ENCODE measurements at places on chromosomes 3 and 15. TPM values are rescaled to one million over a fixed set of nuclear protein-coding genes. Genes with fewer than 3 reads are reported as not detected.
A peak's percentile ranks its signal among the peaks of the same experiment; 100 is the strongest.

Gene LRIG1
- 3.9 TPM for total RNA-seq

Gene BLM
- 3.8 TPM for total RNA-seq

Gene DPPA4
- not detected for total RNA-seq

Gene AMIGO3
- 0.27 TPM for total RNA-seq

Gene EXD1
- not detected for total RNA-seq

Gene XCR1
- total RNA-seq, result not detected

DNA sequence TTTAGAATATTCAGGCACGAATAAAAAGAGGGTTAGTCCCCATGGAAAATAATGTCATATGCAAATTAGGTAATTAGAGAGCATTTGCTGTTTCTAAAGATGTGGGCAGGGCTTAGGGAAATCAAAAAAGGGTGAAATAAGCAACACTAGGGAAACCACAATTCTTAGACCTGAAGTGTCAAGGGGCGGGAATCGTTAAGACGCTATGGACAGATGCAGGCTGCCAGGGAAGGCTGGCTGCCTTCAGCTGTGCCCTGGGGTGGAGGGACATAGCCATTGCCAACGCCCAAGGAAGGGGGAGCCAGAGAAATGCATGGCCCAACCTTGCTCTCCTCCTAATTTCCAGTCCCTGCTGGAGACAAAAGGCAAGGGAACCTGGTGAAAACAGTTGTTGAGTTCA lies 141.7 kb upstream of the PROK2 start:
- no peak for DNase-seq

DNA sequence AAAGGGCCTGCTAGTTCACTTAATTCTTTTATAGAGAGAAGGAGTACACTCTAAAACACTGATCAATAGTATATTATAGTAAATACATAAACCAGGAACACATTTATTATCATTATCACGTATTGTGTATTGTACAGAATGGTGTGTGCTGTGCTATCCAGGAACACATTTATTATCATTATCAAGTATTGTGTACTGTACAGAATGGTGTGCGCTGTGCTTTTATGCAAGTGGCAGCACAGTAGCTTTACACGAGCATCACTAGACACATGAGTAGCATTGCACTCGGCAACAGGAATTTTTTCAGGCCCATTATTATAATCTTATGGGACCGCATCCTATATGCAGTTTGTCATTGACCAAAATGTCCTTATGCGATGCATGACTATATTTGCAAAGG lies 20.9 kb upstream of the MUC20 start:
- no peak for DNase-seq

- no peak for DNase-seq
Measured at GRCh38 chr15:89175617-89176191, 45.7 kb downstream of the RLBP1 start.

GRCh38 chr3:107488942-107489341 lies 33.8 kb upstream of the BBX start:
- no peak for DNase-seq

GRCh38 chr3:30231277-30232141 lies 374.9 kb upstream of the TGFBR2 start:
- peak; percentile 73 for DNase-seq

DNA sequence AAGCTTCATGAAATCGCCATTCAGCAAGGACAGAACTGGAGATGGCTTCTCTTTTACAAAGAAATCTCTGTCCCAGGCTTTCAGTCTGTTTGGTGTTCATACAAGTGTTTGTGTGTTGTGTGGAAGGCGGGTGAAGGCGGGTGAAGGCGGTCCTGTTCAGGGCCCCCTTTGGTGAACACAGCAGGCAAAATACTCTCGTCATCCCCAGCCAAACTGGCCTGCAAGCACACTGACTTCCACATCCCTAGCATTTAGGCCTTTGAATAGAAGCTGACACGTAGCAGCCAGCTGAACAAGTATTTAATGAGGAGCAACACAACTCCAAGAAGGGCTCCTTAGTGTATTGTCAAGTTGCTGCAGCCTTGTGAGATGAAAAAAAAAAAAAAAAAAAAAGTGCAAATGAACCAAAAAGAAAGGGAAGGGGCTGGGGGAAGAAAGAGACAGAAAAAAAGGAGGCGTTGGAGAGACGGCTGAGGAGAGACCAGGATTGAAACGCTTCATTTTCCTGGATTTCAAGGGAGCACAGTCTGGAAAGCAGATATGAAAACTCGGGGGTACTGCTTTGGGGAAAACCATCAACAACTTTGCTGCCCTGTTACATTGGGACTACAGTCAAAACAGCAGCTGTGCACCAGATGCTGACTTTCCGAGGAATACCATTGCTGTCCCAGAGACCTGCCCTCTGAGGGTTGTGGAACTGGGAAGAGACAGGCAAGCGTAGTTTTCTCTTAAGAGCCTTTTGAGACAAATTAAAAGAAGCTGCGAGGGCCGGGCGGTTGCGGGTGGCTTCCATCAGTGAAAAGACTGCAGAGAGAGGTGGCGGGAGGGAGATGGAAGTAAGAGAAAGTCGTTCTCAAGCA lies 74.6 kb downstream of the TGFBR2 start:
- DNase-seq, result peak; percentile 65

- DNase-seq, result no peak
Measured at GRCh38 chr3:48189321-48189720, 1.1 kb upstream of the CDC25A start.

DNA sequence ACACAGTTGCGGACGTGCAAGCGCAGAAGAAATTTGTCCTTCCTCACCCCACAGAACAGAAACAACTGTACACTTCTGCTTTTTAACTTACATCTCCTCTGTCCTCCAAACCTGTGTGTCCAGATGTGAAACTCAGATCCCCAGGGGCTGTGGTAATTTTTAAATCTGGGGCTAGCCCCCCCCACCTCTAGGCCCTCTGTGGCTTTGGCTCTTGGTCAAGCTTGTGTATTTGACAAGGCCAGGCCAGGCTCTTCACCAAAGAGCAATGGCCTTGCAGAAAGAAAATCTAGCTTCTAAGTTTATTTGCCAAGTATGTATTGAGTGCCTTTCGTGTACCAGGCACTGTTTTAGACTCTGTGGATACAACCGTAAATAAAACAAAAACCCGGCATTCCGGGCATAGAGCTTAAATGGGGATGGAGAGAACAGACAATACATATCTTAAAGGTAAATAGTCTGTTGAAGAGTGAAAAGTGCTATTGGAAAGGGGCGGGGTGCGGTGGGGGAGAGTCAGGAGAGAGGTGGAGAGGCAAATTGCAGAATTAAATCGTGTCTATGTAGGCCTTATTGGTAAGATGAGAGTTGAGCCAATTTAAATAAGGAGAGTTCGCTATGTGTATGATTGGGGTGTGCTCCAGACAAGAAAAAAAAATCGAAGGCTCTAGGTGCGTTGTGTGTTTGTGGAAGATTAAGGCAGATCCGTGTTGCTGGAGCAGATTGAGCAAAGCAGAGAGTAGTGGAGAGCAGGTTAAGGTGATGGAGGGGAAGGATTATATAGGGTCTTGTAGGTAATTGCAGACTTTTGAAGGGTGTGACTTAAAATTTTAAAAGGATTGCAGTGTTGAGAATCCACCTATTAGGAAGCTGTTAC lies 781 bp upstream of the DPH6 start:
- DNase-seq, result no peak

- DNase-seq, result peak; percentile 70
Measured at GRCh38 chr15:35306361-35306981, 221.4 kb upstream of the NANOGP8 start.

- DNase-seq, result no peak
Measured at GRCh38 chr3:62669161-62669560, 206.1 kb downstream of the CADPS start.

GRCh38 chr15:81780966-81781365 lies 264.9 kb downstream of the MEX3B start:
- no peak for DNase-seq

DNA sequence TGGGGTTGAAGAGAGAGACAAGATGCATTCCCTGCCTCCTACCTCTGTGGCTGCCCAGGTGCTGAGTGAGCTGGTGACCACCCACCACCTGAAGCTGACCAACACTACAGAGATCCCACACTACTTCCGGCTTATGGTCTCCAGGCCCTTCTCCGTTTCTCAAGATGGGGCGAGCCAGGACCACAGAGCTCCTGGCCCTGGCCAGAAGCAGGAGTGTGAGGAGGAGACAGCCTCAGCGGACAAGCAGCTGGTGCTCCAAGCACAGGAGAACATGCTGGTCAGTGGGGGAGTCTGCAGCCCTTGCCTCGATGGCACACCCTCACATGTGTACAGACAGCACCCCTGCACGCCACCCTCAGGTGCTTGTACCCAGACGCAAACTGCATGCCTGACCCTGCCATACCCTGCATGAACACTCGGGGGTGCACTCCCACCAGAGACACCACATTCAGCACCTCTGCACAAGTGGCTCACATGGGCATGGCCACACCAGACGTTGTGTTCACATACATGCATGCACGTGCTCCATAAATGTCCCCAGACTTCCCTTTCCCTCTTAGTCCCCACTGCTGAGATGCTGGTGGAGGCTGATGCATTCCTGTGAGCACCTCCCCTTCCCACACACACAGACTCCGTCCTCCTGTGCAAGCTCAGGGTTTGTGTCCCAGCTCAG lies 19.0 kb downstream of the ACAA1 start:
- peak; percentile 45 for DNase-seq

All from fibroblast of the aortic adventitia (primary cell).